Stimulated activated CD8-positive, alpha-beta memory T cell treated with anti-CD3 and anti-CD28 coated beads, Interleukin-15, amount 100 ng/mL, for 24 hours (primary cell): ENCODE measurements at places on chromosomes 5 and 9.

GRCh38 chr9:100436571-100436970 is 9.6 kb downstream of the MSANTD3 start:
- no peak for DNase-seq

- no peak for DNase-seq
These were observed 58.8 kb downstream of the MARCHF3 start for GRCh38 chr5:126971455-126972031.

GRCh38 chr9:33737811-33738606 is 57.4 kb upstream of the PRSS3 start:
- no peak for DNase-seq

- no peak for DNase-seq
These were observed 55.3 kb downstream of the RANBP17 start for GRCh38 chr5:170917113-170917512.

DNA sequence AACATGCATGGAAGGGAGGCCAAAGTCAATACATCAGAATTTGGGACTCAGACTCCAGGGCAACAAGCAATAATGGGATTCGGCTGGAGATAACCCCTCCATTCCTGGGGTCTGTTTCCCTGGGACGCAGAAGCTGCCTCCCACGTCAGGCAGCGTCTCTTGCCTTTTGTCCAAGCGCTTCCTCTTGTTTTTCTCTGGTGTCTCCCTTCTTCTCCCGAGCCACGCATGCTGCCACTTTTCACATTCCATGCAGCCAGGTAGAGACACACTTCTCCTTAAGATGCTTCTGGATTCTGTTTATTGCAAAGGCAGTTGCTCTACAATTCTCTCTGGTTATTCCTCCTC is 267.3 kb downstream of the AOPEP start:
- DNase-seq, result no peak

DNA sequence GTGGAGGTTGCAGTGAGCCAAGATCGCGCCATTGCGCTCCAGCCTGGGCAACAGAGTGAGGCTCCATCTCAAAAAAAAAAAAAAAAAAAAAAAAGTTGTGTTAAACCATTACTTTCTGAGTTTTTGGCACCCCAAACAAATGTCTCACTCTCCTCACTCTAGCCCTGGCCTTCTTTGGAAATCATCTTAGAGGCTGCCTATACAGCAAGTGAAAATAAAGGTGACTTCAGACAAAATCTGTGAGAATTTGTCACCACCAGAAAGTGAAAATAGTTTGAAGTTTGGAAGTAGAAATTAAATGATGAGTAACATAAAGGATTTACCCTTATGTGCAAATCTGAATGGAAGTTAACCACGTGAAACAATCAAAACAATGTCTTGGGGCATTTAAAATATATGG is 7.2 kb upstream of the ZNF131 start:
- no peak for DNase-seq

GRCh38 chr5:37931541-37931940 is 91.7 kb upstream of the GDNF start:
- DNase-seq, result no peak

DNA sequence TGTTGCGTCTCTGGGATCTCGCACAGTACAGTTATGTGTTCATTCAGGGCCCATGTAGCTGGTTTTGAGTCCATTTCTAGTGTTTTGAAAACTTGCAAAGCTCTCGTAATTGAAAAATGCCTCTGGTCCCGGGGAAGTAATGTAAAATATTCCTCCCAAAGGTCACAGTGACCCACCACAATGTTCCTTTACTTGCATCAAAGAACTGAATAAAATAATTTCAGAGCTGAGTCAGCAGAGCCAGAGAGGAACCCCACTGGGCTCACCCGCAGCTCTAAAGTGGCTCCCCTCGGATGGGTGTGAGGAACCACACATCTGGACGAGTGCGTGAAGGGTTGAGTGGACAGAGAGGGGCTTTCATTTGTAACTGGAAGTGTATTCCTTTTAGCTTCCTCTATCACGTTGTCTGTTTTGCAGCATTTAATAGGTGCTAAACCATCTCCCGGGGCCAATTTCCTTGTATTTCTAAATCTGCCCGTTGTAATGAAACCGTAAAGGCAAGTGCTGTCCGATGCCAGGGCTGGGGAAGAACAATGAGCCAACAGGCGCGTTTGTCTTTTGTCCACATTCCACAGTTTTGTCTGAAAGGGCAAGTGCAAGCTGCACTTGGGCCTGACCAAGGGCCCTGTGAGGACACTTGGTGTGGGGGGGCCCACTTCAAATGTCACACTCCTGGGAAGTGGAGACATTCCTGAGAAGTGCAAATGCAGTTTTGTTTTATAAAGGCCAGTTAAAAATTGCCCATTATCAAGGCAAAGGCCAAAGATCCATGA is 29.9 kb downstream of the COL5A1 start:
- DNase-seq, result no peak
